ENCODE measurements at places on chromosomes 2 and 18.

DNA sequence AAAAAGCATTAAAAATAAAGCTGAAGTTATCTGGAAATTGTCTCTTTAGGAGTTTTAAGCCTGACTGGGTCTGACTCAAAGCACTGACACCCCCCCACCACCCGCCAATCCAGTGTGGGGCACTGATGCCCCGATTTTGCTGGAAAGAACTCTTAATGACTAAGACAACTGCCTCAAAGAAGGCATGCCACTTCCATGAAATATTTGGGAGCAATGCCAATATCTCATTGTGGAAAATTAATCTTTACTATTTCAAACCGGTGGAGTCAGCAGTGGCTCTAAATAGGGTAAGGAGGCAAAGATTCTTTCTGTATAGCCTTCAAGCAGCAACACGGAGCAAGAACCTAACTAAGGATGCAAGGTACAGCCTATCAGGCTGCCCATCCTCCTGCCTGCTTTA lies 4.5 kb downstream of the FKBP7 start:
- DNase-seq, result no peak

DNA sequence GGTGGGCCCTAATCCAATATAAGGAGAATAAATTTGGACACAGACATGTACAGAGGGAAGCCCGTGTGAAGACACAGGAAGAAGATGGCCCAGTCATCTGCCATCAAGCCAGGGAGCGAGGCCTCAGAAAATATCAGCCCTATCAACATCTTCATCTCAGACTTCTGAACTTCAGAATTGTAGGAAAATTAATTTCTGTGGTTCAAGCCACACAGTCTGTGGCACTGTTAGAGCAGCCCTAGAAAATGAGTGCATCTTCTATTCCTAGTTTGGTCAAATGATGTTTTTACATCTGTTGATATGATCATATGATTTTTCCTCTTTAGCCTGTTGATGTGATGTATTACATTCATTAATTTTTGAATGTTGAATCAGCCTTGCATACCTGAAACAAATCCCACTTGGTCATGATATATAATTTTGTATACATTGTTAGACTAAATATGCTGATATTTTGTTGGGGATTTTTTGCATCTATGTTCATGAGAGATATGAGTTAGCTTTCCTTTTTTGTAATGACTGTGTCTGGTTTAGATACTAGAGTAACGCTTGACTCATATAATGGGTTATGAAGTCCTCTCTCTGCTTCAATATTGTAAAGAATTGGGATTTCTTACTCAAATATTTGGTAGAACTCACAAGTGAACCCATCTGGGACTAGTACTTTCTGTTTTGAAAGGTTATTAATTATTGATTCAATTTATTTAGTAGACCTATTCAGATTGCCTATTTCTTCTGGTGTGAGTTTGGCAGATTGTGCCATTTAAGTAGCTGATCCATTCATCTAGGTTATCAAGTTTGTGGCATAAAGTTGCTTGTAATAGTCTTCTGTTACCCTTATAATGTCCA lies 451.4 kb downstream of the EIPR1 start:
- no peak for DNase-seq

GRCh38 chr2:217751952-217752351 lies 250.8 kb downstream of the TNS1 start:
- no peak for DNase-seq

GRCh38 chr2:221077251-221077650 lies 494.9 kb downstream of the EPHA4 start:
- DNase-seq, result no peak

DNA sequence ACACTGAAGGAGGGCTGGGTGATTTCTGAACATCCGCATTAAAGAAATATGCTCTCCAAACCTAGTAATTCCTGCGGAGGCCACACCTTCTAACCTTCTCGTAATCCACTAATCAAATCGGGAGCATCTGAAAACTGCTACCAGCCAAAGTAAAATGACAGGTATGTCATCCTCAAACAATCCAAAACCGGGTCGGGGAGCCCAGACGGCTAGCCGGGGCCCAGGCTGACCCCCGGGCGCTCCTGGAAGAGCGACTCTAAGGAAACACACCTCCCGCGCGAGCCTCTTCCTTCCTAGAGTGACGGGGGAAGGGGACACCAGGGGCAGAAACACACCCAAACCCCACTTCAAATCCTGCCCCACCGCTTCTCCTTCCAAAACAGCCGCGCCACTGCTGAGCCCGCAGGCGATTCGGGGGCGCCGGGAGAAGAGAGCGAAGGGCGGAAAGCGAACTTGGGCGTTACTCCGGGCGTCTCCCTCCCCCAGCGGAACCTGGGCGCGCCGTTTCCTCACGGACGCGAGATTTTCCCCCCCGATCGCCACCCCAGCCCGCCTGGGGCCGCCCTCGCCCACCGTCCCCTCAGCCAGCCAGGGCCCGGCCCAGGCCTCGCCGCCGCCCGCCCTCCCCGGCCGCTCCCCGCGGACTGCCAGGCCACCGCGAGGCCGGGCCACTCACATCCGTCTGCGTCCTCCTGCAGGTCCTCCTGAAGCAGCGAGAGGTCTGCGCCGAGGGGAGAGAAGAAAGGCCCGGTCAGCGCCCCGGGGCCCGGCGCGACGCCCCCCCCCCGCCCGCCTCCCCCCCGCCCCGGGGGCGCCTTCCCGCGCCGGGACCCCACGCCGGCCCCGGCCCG lies 584 bp downstream of the PPP4R1 start:
- DNase-seq, result no peak

- DNase-seq, result no peak
These were observed 18.4 kb downstream of the GRP start for GRCh38 chr18:59238385-59238784.
